ENCODE measurements at places on chromosomes 7 and 10.
A peak's percentile ranks its signal among the peaks of the same experiment; 100 is the strongest.

DNA sequence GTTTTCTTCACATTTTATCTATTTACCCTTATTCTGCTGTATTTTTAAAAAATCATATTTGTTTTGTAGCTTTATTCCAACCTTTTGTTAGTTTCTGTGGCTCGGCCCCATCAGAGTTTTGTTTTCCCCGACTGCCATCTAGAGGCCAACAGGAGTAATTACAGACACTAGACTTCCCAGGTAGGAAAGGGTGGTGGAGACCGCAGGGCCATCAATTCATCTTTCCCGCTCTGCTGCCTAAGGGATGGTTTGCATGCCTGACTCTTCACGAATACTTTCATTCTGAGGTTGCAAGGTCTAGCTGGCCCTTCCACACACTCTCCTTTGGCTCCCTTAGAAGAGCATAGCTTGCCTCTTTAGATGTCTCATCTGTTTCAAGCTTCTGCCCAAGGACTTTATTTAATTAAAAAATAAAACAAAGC, 38.3 kb downstream of the LYZL2 start:
- DNase-seq, result peak; percentile 12

GRCh38 chr7:20596653-20597052, 18.8 kb upstream of the ABCB5 start:
- DNase-seq, result no peak

GRCh38 chr10:126455766-126456405, 67.6 kb upstream of the ADAM12 start:
- no peak for DNase-seq

DNA sequence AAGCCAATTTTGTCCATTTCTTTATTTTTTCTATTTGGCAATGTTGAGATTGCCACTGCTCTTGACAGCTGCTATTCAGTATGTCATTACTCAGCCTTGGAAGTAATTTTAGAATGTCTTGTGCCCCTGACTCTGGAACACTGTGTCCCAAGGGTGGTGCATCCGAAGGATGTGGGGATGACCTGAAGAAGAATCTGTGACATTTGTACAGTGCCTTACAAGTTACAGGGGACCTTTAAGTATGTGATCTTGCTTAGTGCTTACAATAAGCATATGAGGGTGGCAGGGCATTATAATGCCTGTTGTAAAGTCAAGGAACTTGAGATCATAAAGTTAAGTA, 239.5 kb downstream of the REEP3 start:
- no peak for DNase-seq

- DNase-seq, result no peak
These were observed 123.7 kb downstream of the TACC2 start for GRCh38 chr10:122112625-122113160.

- DNase-seq, result no peak
These were observed 175.8 kb upstream of the PPP2R2D start for GRCh38 chr10:131724891-131725580.

- DNase-seq, result no peak
These were observed 181.9 kb downstream of the DGKI start for GRCh38 chr7:137664846-137665245.

GRCh38 chr7:23450518-23450917, 19.8 kb downstream of the IGF2BP3 start:
- no peak for DNase-seq

DNA sequence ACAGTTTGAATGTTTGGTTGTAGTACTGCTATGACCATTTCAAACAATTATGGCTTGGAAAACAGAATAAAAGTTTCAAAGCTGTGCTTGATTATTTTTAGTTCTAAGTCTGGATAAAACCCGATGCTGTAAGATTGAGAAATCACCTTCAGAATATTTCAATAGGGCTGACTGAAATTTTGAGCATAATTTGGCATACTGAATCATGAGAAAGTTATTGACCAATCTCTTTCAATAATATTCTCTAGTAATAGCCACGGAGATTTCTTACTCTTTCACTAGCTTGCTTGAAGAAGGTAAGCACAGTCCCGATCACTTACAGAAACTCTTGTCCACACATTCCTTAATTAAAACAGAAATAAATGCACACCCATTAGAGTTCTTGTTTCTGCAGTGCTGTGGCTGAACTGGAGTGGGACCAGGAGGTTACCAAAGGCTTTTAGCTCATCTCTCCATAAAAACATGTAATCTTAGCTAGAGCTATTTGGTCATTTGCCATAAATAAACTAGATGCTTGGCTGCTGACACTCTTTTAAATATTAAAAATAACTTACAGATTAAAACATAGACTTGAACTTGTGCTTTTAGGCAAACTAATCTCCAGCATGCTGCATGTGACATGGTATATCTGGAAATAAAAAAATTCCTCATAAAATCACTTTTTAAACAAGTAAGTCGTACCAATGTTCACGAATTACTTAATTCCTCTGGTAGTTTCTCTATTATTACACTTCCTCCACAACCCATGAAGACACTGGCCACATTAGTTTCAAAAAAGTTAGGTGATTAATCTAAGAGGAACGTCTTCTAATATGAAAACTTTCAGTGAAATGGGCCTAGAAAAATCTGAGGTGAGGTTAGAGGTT, 97.8 kb downstream of the AGMO start:
- no peak for DNase-seq

- DNase-seq, result no peak
These were observed 121.5 kb downstream of the NKX6-2 start for GRCh38 chr10:132664407-132664806.

- no peak for DNase-seq
These were observed 2.6 kb upstream of the NEURL1 start for GRCh38 chr10:103490986-103491314.

DNA sequence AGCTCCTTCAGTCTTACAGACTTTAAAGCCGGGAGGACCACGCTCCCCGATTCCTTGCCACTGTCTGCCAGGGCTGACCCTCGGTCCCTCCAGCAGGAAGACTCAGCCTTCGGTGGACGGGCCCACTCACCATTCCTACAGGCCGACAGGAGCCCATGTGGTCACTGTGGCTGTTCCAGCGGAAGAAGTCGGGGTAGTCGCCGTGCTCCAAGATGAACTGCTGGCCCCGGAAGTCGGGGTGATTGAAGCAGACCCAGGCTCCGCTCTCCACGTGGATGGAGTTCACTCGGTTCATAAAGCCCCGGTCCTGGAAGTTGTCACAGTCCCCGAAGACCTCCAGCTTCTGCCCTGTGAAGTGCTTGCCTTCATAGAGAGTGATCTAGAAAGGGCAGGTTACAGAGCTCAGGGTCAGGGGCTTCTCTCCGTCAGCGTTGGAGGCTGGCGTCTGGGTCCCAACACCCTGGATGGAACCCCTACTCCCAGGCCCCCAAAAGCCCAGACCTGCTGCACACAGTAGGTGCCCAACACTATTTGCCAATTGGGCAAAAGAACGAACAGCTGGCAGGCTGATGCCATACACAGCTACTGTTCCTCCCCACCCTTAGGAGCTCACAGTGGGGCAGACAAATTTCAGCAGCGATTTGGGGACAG, 1.9 kb downstream of the CRYGN start:
- DNase-seq, result no peak

GRCh38 chr10:14781763-14782162, 7.1 kb upstream of the FAM107B start:
- DNase-seq, result no peak

GRCh38 chr7:32381024-32381601, 109.1 kb downstream of the LSM5 start:
- DNase-seq, result no peak

DNA sequence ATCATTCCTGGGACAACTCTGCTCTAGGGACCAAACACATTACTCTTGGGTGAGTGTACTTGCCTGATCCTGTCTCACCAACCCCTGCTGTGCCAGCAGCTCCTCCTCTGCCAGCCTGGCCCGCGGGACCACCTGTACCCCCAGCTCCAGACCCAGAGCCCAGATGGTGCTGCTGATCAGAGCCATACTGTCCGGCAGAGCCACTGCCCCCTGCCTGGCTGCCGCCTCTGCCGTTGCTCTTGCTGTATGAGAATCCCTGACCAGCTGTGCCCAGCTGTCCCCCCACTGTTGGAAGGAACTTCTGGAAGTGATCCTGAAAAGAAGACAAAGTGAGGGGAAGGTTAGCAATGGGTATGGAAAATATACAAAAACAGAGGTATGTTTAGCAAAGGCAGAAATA, 6.9 kb downstream of the MYOZ1 start:
- DNase-seq, result no peak

- no peak for DNase-seq
These were observed 482.5 kb upstream of the AUTS2 start for GRCh38 chr7:69115788-69116187.

GRCh38 chr10:108561649-108562048, 1361.7 kb downstream of the XPNPEP1 start:
- DNase-seq, result no peak

DNA sequence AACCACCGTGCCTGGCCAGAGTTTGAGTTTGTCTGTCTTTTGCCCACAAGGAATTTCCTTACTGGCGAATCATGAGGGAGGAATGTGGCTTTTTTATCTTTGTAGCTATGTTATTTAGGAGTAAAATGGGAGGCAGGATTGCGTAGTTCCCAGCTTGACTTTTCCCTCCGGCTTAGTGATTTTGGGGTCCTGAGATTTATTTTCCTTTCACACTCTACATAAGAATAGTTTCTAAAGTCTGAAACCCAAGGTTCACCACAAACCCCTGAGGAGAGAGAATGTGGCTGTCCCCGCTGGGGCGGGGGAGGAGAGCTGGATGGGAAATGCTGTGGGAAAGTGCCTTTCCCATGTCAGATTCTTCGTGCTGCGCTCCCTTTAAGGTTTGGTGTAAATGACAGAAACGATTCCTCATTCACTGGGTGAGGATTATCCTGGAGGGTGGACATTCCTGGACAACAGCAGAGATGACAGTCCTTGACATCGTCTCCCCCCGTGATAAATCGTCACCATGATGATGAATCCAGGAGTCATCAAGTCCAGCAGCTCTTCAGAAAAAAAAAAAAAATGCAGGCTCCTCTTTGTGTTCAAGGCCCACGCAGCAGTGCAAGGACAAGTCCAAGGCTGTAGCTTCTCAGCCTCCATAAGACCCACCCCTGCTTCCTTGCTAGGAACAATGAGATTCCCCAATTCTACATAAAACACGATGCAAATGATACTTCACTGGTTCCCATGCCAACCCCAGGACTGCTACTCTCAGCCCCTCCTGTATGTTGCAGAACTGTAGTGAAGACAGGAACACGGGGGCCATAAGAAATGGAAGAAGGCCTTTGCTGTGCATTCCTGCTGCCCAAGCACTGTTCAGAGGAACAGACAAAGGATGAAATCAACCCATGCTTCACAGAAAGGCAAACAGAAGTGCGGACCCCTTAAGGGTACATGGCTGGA, 233.1 kb downstream of the CCDC3 start:
- DNase-seq, result no peak

- no peak for DNase-seq
These were observed 14.4 kb upstream of the WBP1L start for GRCh38 chr10:102729029-102730026.

DNA sequence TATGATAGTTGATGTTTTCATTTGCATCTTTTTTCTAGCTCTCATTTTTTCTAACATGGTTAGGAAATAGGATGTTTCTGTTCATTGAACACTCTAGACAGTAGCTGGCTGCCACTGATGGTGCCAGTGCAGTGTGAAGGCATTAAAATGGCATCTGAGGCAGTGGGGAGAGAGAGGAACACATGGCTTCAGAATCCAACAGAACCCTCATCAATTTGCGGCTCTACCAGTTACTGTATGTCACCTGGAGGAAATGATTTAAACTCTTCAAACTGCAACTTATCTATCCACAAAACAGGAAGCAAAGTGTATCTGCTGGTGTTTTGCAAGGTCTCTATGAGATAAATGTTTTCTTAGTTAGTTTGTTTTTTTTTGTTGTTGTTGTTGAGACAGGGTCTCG, 305.2 kb upstream of the PRKCQ start:
- DNase-seq, result no peak

GRCh38 chr10:130924138-130924819, 387.2 kb downstream of the TCERG1L start:
- no peak for DNase-seq

DNA sequence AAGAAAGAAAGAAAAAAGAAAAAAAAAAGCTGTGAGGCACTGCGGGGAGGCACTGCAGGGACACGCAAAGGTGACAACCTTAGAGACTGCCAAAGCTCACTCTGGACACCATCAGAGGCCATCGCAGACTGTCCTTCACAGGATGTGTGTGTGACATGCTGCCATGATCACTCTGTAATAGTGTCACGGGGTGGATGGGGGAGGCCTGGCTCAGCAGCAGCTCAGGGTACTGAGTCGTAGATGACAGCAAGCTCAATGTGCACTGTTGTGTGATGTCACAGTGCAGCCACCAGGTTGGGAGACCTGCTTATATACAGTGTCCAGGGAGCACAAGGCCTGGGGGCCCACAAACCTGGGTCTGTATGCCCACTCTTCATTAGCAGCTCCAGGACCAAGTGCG, 83.3 kb downstream of the SLIT1 start:
- DNase-seq, result no peak

DNA sequence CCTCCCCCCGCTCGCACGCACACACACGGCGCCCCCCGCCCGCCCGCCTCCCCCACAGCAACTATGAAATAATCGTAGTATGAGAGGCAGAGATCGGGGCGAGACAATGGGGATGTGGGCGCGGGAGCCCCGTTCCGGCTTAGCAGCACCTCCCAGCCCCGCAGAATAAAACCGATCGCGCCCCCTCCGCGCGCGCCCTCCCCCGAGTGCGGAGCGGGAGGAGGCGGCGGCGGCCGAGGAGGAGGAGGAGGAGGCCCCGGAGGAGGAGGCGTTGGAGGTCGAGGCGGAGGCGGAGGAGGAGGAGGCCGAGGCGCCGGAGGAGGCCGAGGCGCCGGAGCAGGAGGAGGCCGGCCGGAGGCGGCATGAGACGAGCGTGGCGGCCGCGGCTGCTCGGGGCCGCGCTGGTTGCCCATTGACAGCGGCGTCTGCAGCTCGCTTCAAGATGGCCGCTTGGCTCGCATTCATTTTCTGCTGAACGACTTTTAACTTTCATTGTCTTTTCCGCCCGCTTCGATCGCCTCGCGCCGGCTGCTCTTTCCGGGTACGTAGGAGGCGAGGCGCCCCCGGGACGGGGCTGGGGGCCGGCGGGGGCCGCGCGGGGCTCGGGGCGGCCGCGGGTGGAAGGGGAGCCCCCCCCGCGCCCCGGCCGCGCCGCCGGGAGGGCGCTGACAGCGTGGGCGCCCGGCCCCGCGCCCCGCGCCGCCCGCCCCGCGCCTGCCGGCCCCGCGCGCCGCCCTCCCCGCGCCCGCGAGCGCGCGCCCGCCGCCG, 441 bp downstream of the BMI1 start:
- DNase-seq, result no peak

DNA sequence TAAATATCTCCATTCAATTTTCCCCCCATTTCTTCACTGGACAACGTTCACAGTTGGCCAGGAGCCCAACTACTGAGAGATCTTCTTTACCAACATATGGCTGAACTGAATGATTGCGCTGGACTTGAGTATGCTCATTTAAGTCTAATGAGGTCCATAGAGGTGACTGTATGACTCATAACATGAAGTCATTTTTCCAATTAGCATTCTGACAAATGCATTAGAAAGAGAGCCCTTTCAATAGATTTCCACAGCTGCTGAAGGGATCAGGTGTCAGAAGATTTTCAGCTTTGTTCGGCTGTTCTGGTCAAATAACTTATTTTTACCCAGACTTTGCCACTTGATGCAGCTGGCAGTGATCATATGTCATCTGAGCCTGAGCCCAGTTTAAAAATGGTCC, 438.0 kb downstream of the ETV1 start:
- no peak for DNase-seq

- DNase-seq, result no peak
These were observed 147.8 kb downstream of the GFRA1 start for GRCh38 chr10:116125180-116125579.

GRCh38 chr7:102860351-102860811, 52.4 kb upstream of the LRRC17 start:
- no peak for DNase-seq
